ENCODE measurements at places on chromosomes 4 and X.

GRCh38 chr4:71210823-71211222, 128.0 kb upstream of the SLC4A4 start:
- no peak for DNase-seq

DNA sequence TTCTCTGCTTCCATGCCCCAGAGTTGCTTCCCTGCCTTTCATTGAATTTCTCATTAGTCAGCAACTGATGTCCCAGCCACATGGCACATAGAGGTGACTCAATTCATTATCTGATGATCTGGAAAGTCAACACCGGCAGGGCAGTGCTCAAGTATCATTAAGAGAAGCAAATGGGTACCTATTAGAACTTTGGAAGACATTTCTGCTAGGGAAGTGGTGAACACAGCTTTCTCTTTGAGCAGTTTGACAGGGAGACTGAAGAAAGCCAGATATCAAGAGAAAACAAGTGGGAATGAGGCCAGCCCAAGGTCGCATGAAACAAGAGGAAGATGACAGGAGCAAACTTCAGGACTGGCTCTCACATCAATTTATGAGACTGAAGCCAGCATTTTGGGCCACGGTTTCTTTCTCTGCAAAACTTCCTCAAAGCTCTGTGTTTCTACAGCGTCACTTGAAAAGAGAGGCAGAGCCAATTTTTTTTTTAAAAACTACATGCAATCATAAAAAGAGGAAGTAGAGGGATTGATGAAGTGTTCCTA, 108.3 kb upstream of the RPS6KA3 start:
- DNase-seq, result peak; percentile 6

GRCh38 chrX:40938423-40938822, 146.8 kb upstream of the USP9X start:
- peak; percentile 21 for DNase-seq

DNA sequence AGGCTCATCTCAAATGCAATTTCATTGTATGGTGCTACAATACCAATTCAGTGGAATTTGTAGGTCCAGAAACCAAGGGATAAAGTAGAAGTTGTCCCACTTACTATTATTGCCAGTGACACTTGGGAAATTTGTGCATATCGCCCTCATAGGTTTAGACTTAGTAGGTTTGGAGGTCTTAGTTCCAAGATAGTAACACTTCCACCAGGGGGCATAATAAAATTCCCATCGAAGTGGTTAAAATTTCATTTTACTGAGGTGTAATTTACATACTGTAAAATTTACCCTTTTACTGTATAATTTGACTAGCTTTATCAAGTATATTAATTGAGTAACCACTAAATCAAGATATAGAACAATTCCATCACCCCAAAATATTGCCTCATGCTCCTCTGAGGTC, 174.6 kb downstream of the INPP4B start:
- no peak for DNase-seq

- DNase-seq, result no peak
Observed at GRCh38 chrX:37860721-37861120, 13.3 kb upstream of the DYNLT3 start.

GRCh38 chr4:163109967-163110366, 56.7 kb downstream of the NAF1 start:
- DNase-seq, result no peak

DNA sequence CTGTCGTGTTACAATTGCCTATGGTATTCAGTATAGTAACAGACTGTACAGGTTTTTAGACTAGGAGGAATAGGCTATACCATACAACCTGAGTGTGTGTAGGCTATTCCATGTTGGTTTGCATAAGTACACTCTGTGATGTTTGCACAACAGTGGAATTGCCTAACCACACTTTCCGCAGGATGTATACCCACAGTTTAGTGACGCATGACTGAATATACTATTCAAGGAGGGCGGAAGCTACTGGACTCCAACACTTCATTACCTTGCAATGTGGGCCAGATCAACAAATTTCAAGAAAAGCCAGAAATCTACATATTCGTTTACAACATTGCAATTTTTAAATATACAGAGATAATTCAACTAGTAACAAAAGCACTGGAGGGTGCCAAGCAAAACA, 317.2 kb downstream of the PDGFC start:
- DNase-seq, result no peak

DNA sequence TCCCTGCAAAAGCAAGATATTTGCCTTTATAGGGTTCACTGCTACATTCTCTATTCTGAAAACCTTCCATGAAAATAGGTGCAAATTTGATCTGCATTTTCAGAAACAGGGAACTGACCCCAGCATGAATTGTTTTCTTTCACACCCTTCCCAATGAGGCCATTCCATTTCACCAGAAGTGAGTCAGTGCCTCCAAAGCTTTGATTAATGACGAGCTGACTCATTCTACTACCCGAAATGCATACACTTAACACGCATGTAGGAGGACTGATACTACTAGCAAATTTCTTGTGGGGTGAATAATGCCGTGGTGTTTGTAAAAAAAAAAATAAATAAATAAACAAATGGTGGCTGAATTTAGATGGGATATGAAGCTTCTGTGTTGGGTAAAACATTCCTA, 146.9 kb upstream of the FGF13 start:
- DNase-seq, result peak; percentile 88

DNA sequence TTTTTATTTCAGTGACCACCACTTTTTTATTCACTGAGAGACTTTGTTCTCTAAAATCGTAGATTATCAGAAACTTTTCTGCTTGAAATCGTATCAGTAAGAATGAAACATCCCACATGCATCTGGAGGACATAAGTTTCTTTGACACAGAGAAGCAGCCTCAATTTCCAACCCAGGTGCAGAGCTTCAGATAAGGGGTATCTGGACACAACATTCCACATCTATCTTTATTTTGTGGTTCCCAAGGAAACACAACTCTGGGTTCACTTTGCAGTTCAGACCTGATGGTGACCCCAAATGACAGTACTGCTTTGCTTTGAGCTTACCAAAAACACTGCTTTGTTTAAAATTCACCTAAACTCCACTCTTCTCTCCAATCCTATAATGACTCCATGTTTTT, 1.3 kb upstream of the CLCN5 start:
- DNase-seq, result no peak

GRCh38 chrX:84363663-84364062, 138.6 kb downstream of the HDX start:
- peak; percentile 16 for DNase-seq

DNA sequence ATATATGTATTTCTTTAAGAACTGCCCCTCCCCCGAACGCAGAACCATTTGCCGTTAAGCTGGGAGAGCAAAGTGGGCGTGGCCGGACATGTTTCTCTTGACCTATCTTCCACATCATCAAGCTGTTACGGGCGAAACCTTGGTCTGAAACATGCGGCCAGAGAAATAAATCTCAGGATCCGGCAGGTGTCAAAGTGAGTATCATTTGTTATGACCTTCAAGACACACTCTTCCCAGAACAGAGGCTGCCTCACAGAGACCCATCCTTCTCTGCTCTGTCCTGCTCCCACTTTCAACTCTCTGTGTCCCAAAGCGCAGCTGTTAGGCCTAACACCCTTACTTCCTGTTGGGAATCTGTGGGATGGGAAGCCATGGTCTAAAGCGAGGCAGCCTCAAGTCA, at the start of gene MAGEB18:
TSS of gene MAGEB18 (plus strand) at position 70 of the 400 bp plus-strand sequence. CDS start 643 bp downstream, outside the sequence.
- no peak for DNase-seq

- DNase-seq, result peak; percentile 66
Observed at GRCh38 chr4:30717208-30718020, 2.8 kb upstream of the PCDH7 start.

GRCh38 chr4:15234856-15235126, 193.0 kb upstream of the C1QTNF7 start:
- peak; percentile 98 for DNase-seq

DNA sequence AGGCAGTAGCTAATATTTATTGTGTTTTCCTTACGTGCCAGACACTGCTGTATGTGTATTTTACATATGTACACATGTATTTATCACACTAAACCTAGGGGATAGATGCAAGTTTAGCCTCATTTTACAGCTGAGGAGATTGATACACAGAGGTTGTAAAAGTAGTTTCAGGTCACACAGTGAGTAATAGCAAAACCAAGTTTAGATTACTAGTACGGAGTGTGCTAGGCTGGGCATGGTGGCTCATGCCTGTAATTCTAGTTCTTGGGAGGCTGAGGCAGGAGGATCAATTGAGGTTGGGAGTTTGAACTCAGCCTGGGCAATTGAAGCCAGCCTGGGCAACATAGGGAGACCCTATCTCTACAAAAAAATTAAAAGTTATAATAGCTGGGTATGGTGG, 701.1 kb upstream of the ATOH1 start:
- no peak for DNase-seq

DNA sequence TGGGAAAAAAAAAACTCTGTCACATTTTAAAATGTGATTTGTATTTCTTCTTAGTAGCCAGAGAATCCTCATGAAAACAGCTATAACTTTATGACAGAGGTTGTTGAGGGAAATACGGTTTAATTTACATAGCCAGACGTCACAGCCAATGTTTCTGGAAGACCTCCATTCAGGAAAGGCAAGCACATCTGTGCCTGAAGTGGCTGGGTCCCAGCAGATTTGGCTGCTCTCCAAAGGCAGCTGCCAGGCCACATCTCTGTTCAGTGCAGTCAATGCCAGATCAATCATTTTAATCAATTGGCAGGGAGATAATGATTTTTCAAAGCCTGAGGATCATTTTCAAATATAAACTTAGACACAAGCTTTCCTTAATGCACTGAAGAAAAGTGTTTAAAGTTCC, 86.5 kb upstream of the ZIC3 start:
- DNase-seq, result no peak

- DNase-seq, result peak; percentile 7
Observed at GRCh38 chr4:14237911-14238310, 610.4 kb upstream of the BOD1L1 start.

DNA sequence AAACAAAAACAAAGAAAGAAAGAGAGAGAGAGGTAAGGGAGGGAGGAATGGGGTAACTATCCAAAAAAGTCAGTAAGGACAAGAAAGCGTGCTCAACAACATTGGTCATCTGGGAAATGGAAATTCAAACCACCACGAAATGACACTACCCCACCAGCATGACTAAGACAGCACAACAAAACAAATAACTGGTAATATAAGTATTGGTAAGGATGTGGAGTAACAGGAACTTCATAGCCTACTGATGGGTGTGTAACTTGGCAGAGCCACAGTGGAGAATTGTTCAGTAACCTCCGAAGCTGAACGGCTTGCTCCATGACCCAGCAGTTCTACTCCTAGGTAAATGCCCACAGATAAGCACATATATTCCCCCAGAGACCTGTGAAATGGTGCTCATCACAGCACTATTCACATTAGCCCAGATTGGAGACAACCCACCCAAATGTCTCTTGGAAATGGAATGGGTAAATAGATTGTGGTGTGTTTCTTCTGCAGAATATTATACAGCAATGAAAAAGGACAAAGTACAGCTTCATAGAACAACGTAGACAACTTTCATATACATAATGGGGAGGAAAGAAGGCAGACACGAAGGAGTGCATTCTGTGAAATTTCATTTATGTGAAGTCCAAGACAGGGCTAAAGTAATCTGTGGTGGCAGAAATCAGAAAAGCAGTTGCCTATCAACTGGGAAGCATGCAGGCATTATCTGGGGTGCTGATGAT, 95.5 kb upstream of the ATP6AP2 start:
- DNase-seq, result no peak

Measured in fibroblast of mammary gland (primary cell).